Transverse colon (tissue), 4 donors: ENCODE measurements at places on chromosomes 5 and 9. TPM values are rescaled to one million over a fixed set of nuclear protein-coding genes. Genes with fewer than 3 reads are reported as not detected.

AFAP1L1 gene
- total RNA-seq, result 2.8 TPM

TMEM252 gene
- 0.48 TPM for total RNA-seq

ARID3C gene
- not detected for total RNA-seq

PLEKHG4B gene
- total RNA-seq, result not detected

C9 gene
- not detected for total RNA-seq

AGPAT2 gene
- 305 TPM for total RNA-seq

C9orf78 gene
- 48.4 TPM for total RNA-seq

CENPH gene
- total RNA-seq, result 4.4 TPM

ZNF883 gene
- 3.0 TPM for total RNA-seq

APBA1 gene
- 11.6 TPM for total RNA-seq

CDKN2B gene
- 329 TPM for total RNA-seq

PGM5 gene
- 94.9 TPM for total RNA-seq

SMIM3 gene
- total RNA-seq, result 19.1 TPM

CWC27 gene
- total RNA-seq, result 9.6 TPM

NR4A3 gene
- 0.82 TPM for total RNA-seq

CCNJL gene
- 29.8 TPM for total RNA-seq

RORB gene
- total RNA-seq, result 1.1 TPM

LTC4S gene
- 3.8 TPM for total RNA-seq

PCDH1 gene
- 92.5 TPM for total RNA-seq

SRA1 gene
- total RNA-seq, result 25.7 TPM

SLC36A3 gene
- total RNA-seq, result not detected

ZNF367 gene
- 1.4 TPM for total RNA-seq

TEX48 gene
- not detected for total RNA-seq

TLX3 gene
- total RNA-seq, result not detected

HRCT1 gene
- 36.7 TPM for total RNA-seq

LRRTM2 gene
- 0.32 TPM for total RNA-seq

ANXA6 gene
- total RNA-seq, result 68.9 TPM

TBC1D13 gene
- total RNA-seq, result 21.6 TPM

DDX4 gene
- not detected for total RNA-seq

ADAMTSL2 gene
- 2.2 TPM for total RNA-seq

CHSY3 gene
- total RNA-seq, result 0.37 TPM

NXNL2 gene
- total RNA-seq, result not detected

JAK2 gene
- total RNA-seq, result 17.6 TPM

LHX6 gene
- total RNA-seq, result not detected

CEL gene
- 0.48 TPM for total RNA-seq

ARSI gene
- total RNA-seq, result not detected

NPR3 gene
- 3.2 TPM for total RNA-seq

ISOC1 gene
- 57.1 TPM for total RNA-seq

KIF4B gene
- not detected for total RNA-seq

TMEM8B gene
- 9.2 TPM for total RNA-seq
